ENCODE measurements at places on chromosomes 4 and X.

- no peak for DNase-seq
Observed at GRCh38 chr4:182770259-182770995, 146.8 kb downstream of the DCTD start.

GRCh38 chr4:40992472-40993295, 221.7 kb downstream of the APBB2 start:
- no peak for DNase-seq

GRCh38 chrX:54807524-54808108, at the start of gene MAGED2:
Gene MAGED2, plus strand, starts transcription at chrX:54807745. Its CDS starts 1,587 bp downstream, at chrX:54809332.
- DNase-seq = no peak

DNA sequence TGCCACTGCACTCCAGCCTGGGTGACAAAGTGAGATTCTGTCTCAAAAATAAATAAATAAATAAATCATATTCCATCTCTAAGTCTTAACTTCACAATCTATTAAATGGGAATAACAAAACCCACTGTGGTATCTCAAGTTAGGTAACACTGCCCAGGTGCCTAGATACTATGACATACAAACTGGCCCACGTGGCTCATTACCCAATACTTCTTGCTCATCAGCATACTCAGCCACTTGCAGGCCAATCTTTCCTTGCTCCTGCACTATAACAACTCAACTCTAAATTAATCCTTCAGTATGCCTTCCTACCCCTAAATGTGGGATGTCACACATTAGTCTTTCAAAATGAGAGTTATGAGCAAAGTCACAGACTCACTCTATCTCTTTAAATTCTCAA, 230.1 kb downstream of the OPHN1 start:
- DNase-seq = no peak

GRCh38 chrX:48532161-48532560, 7.4 kb upstream of the TBC1D25 start:
- DNase-seq = no peak

Measured in iPS DF 6.9 (cell line).